Endothelial cell (in vitro differentiated cells): ENCODE measurements at places on chromosomes 7 and 10. TPM values are rescaled to one million over a fixed set of nuclear protein-coding genes. Genes with fewer than 3 reads are reported as not detected.
A peak's percentile ranks its signal among the peaks of the same experiment; 100 is the strongest.

Gene BICC1
- 1.1 TPM for total RNA-seq

Gene DPP6
- total RNA-seq = 1.4 TPM

Gene UTF1
- 0.38 TPM for total RNA-seq

Gene FERD3L
- total RNA-seq = not detected

Gene EBLN1
- total RNA-seq = not detected

Gene OR2A5
- not detected for total RNA-seq

Gene SH2D4B
- total RNA-seq = 0.23 TPM

Gene STEAP2
- 0.49 TPM for total RNA-seq

Gene MRPL43
- 51.8 TPM for total RNA-seq

Gene CTAGE8
- total RNA-seq = 0.80 TPM

Gene IL2RA
- not detected for total RNA-seq

- no peaks in the 10 kb centered on the region for H3K27me3 ChIP-seq
- no peak overlapping the region for H3K27ac ChIP-seq
- H3K4me1 ChIP-seq = no peaks in the 10 kb centered on the region
- no peak for DNase-seq
- peaks cover 7% of the 10 kb centered on the region for H3K36me3 ChIP-seq
Observed at GRCh38 chr7:67571026-67571545, 574.5 kb downstream of the TYW1 start.

DNA sequence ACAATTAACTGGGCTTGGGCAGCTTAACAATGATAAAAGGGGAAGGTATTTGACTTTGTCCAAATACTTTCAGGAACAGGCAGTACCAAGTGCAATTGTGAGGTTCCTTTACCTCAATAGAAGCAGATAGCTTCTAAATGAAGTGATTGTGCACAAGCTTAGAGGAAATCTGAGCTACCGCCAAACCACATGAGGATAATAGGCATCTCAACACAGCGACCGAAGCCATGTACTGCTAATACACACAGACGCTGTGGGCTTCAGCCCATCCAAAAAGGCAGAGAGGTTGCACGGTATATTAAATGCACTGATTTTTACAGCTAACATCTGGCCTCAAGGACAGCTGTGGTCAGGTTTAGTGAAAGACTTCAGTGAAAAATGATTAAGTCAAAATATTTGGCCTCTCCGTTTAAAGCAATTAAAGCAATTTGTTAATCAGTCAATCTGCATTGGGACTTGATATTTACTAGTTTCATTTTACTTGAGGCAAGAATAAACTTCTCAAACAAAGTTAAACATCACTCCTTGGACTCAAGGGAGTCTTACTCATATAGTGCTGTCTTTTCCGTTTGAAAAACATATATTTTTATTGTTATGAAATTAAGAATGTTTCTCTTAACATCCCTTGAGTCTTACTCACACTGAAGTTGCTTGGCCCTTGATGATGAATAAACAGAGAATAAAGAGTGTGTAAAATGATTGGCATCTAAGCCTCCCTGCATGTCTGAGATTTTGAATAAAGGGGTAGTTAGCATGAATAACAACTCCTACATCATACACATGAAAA lies 306.3 kb downstream of the C7orf25 start:
- no peaks in the 10 kb centered on the region for H3K4me1 ChIP-seq
- H3K27me3 ChIP-seq = no peaks in the 10 kb centered on the region
- no peak for DNase-seq
- H3K36me3 ChIP-seq = no peaks in the 10 kb centered on the region
- no peak overlapping the region for H3K27ac ChIP-seq

DNA sequence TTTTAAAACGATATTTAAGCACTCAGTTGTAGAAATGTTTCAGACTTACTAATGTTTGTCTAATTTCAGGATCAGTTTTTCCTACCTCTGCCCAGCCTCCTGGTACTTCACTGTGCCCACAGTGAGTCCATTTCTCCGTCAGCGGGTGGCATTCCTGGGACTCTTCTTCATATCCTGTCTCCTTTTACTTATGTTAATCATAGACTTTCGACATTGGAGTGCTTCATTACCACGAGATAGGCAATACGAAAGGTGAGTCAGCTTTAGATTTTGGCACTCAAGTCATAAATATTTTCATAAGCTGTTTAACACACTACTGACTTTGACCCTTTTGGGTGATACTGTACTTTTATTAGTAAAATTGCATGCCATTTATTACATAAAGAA lies 2.1 kb downstream of the ENTPD7 start:
- DNase-seq = no peak
- H3K27ac ChIP-seq = no peak overlapping the region
- H3K4me3 ChIP-seq = no peak overlapping the region
- H3K4me1 ChIP-seq = peaks cover 15% of the 10 kb centered on the region

DNA sequence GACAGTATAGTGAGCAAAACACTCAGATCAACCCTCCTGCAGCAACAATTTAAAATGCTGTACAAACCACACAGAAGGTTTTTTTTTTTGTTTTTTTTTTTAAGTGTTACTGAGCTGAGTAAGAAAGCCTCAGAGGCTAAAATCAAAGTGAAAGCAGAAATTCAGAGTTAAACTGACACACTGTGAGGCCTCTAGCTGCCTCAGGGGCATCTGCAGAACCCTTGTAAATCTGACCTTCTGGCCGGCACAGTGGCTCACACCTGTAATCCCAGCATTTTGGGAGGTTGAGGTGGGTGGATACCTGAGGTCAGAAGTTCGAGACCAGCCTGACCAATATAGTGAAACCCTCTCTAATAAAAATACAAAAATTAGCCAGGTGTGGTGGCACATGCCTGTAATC lies 7.4 kb upstream of the GNA12 start:
- no peak overlapping the region for H3K27ac ChIP-seq
- peaks cover 9% of the 10 kb centered on the region for H3K27me3 ChIP-seq
- no peak for DNase-seq
- peaks cover 4% of the 10 kb centered on the region for H3K36me3 ChIP-seq
- H3K4me3 ChIP-seq = no peak overlapping the region

- no peak overlapping the region for H3K4me3 ChIP-seq
- peak; percentile 21 for DNase-seq
- H3K4me1 ChIP-seq = peaks cover 3% of the 10 kb centered on the region
- no peaks in the 10 kb centered on the region for H3K27me3 ChIP-seq
- no peaks in the 10 kb centered on the region for H3K36me3 ChIP-seq
- peak overlapping the region; percentile 57 for H3K27ac ChIP-seq
Observed at GRCh38 chr7:7681191-7681935, 37.0 kb downstream of the RPA3 start.

DNA sequence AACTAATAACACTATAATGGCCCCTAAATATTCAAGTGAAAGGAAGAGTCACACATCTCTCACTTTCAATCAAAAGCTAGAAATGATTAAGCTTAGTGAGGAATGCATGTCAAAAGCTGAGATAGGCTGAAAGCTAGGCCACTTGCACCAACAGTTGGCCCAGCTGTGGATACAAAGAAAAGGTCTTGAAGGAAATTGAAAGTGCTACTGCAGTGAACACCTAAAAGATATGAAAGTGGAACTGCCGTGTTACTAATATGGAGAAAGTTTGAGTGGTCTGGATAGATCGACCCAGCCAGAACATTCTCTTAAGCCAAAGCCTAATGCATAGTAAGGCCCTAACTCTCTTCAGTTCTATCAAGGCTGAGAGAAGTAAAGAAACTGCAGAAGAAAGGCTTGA lies 12.1 kb upstream of the SNX13 start:
- no peaks in the 10 kb centered on the region for H3K36me3 ChIP-seq
- no peak overlapping the region for H3K27ac ChIP-seq
- peaks cover 2% of the 10 kb centered on the region for H3K4me1 ChIP-seq
- DNase-seq = no peak

DNA sequence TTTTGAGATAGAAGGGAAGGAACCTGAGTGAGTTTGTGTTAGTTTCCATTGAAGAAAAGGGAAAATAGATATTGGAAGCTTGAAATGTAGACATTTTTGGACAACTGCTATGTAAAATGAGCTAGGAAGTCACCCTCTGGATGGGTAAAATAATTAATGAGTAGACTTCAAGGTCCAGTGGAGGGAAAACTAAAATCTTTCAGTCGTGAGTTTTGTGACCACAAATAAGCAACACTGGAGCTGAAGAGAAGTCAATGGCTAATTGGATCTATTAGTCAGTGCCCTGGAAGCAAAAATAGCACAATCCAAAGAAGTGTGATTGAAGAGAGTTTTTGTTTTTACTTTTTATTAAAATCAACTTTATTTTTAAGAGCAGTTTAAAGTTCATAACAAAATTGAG lies 123.4 kb downstream of the MYO3A start:
- H3K27ac ChIP-seq = no peak overlapping the region
- DNase-seq = no peak
- no peaks in the 10 kb centered on the region for H3K27me3 ChIP-seq
- H3K4me1 ChIP-seq = peaks cover 4% of the 10 kb centered on the region
- H3K4me3 ChIP-seq = no peak overlapping the region

GRCh38 chr10:6002809-6003510 lies 25.6 kb upstream of the IL15RA start:
- no peaks in the 10 kb centered on the region for H3K4me1 ChIP-seq
- DNase-seq = no peak
- no peak overlapping the region for H3K27ac ChIP-seq
- no peak overlapping the region for H3K4me3 ChIP-seq
- H3K36me3 ChIP-seq = no peaks in the 10 kb centered on the region

DNA sequence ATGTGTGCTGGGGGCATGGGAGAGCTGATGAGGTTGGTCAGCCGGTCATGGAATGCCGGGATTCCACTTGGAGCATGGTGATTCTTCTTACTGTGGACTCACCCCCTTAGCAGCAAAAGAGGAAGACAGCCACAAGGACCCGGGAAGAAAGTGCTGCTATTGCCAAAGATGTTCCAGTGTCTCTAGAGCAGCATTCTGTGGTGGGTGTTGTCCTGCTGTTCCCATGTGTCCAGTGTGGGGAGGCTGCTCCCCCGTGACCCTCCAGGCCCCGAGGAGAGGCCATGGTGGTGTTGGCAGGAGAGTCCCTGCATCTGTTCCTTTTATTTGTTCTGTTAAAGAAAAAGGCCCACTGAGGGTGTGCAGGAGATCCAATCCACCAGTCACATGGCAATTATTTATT lies 499.4 kb downstream of the RPS24 start:
- no peak overlapping the region for H3K27ac ChIP-seq
- peaks cover 4% of the 10 kb centered on the region for H3K4me1 ChIP-seq
- no peaks in the 10 kb centered on the region for H3K27me3 ChIP-seq
- no peak overlapping the region for H3K4me3 ChIP-seq

GRCh38 chr10:131154306-131155025 lies 157.1 kb downstream of the TCERG1L start:
- H3K27ac ChIP-seq = no peak overlapping the region
- H3K27me3 ChIP-seq = peaks cover 15% of the 10 kb centered on the region

DNA sequence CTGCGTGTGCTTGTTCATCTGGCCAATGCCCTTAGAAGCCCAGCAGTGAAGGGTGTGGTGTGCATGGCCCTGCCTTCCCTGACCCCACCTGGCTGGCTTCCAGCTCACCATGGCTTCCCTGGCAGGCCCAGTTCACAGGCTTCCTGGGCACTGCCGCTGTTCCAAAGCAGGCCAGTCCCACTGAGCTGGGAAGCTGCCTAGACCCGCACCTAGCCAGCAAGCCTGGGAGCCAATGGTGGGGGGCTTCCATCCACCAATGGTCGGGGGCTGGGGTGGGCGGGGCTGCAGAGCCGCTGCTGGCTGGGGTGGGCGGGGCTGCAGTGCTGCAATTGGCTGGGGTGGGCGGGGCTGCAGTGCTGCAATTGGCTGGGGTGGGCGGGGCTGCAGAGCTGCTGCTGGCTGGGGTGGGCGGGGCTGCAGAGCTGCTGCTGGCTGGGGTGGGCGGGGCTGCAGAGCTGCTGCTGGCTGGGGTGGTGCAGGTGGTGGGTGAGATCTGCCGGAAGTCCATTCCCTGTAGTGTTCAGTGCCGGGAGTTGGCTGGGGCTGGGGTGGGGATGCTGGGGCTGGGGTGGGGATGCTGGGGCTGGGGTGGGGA lies 12.4 kb downstream of the CALY start:
- H3K27ac ChIP-seq = no peak overlapping the region
- DNase-seq = no peak
- H3K4me1 ChIP-seq = peaks cover 3% of the 10 kb centered on the region
- H3K4me3 ChIP-seq = no peak overlapping the region

DNA sequence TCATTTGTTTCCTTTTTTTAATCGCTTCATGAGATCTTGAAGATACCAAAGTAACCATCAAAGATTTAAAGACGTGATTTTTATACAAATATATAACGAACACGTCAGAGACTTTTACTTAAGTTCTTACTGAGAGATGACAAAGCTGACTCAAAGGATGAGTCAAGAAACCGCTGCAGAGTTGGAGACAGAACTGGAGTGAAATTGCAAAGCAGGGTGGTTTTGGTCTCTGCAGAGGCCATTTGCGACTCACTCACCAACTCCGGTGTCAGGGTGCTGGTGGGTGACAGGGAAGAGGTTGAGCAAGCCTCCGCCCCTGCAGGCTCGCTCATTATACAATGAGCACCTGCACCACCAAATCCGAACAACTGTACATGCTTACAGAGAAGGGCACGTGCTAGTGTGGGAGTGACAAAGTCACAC lies 75.2 kb downstream of the DNAJB6 start:
- peaks cover 7% of the 10 kb centered on the region for H3K27me3 ChIP-seq
- peaks cover 34% of the 10 kb centered on the region for H3K36me3 ChIP-seq
- H3K4me3 ChIP-seq = peak overlapping the region; percentile 48
